Kasumi-1 (cell line): ENCODE measurements at places on chromosomes 4 and X.

- DNase-seq: no peak
These were observed 181.2 kb downstream of the ARHGAP10 start for GRCh38 chr4:147913137-147913536.

DNA sequence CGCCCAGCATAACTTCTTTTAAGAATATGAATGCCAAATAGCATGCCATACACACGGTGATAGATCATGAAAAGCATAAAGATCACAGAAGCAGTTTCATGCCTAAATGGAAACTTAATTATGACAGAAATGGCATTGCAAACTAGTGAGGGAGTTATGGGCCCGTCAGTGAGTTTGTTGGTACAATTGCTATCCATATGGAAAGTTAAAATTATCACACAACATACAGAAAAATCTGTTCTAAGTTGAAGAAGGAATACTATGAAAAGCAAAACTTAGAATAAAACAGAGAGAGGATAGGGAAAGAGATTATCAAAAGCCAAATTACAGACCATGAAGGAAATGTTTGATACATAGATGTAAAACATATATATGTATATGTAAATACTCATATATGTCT lies 30.2 kb upstream of the RAP1GDS1 start:
- no peak for DNase-seq

- no peak for DNase-seq
These were observed 30.8 kb downstream of the CEP135 start for GRCh38 chr4:55979562-55979961.

DNA sequence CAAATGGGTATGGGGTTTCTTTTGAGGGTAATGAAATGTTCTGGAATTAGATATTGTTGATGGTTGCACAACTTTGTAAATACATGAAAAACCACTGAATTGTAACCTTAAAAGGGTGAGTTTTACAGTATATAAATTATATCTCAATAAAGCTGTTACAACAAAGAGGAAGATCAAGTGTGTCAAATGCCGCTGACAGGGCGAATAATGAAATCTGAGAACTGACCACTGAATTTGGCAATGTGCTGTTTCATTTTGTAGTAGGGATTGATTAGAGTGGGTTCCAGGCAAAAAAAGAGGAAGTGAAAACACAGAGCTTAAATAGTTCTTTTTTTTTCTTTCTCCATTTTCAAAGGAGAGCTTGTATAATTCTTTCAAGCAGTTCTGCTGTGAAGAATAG lies 161.1 kb upstream of the NAP1L5 start:
- peak; percentile 85 for DNase-seq

- no peak for DNase-seq
These were observed 7.0 kb downstream of the ENOX2 start for GRCh38 chrX:130896026-130896425.
